SK-N-SH (cell line): ENCODE measurements at places on chromosomes 6 and 20.

DNA sequence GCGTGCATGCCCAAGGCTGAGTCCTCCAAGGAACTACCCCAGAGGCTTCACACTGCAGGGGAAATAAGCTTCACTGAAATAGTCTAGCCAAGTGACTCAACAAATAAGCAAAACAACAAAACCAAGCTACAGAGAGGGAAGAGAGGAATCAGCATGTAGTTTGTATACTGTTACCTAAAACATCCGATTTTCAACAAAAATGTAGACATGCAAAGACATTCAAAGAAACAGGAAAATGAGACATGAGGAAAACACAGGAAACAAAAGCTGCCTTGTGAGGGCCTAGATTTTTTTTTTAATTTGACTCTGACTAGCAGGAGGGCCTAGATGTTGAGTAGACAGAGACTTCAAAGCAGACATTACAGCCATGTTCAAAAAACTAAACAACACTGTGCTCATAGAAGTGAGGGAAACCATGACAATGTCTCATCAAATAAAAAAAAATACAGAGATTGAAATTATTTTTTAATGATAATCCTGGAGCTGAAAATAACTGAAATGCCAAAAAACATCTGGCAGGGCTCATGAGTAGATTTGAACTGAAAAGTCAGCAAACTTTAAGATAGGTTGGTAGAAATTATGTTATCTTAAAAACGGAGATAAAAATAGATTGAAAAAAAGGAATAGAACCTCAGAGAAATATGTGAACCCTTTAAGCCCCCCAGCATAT is 16.4 kb upstream of the KIF25 start:
- DNase-seq, result no peak

DNA sequence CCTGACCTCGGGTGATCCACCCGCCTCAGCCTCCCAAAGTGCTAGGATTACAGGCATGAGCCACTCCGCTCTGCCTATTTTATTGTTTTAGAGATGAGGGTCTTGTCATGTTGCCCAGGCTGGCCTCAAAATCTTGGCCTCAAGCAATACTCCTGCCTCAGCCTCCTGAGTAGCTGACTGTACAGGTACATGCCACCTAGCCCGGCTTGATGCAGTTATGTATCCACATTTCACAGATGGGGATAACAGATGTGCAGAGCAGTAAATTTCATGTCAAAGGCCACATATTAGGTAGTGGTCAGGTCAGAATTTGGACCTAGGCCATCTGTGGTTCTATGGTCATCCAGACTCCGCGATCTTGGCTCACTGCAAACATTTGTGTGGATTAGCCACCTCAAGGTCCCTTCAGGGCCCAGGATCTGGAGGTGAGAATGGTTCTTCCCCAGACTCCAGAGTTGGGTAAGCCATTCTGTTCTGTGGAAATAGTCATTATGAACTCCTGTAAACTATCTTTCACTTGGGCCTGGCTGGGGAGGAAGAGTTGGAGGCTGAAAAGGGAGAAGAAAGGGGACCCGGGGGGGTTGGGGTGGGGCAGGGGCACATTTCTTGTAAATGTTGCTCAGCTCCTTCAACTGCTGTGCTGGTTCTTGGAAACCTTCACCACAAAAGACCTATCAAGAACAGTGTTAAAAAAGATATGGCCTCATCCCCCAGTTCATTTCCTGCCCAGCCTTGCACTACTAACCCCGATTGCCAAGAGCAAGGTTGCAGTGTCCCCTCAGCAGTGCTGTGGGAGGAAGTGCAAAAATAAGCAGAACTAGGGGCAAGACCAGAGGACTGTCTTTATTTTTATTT is 13.0 kb downstream of the PIM1 start:
- DNase-seq, result no peak

- no peak for DNase-seq
Measured at GRCh38 chr6:120779441-120779840, 554.8 kb downstream of the TBC1D32 start.

DNA sequence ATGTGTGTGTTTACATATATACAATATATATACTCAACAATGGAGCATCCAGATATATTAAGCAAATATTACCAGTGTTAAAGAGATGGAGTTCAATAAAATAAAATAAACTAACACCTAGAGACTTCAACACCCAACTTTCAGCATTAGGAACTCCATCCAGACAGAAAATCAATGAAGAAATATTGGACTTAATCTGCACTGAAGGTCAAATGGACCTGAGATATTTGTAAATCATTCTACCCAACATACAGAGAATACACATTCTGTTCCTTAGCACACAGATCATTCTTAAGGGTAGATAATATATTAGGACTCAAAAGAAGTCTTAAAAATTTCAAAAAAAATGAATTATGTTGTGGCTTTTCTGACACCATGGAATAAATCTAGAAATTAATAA is 832.3 kb upstream of the ADGRB3 start:
- DNase-seq, result no peak

DNA sequence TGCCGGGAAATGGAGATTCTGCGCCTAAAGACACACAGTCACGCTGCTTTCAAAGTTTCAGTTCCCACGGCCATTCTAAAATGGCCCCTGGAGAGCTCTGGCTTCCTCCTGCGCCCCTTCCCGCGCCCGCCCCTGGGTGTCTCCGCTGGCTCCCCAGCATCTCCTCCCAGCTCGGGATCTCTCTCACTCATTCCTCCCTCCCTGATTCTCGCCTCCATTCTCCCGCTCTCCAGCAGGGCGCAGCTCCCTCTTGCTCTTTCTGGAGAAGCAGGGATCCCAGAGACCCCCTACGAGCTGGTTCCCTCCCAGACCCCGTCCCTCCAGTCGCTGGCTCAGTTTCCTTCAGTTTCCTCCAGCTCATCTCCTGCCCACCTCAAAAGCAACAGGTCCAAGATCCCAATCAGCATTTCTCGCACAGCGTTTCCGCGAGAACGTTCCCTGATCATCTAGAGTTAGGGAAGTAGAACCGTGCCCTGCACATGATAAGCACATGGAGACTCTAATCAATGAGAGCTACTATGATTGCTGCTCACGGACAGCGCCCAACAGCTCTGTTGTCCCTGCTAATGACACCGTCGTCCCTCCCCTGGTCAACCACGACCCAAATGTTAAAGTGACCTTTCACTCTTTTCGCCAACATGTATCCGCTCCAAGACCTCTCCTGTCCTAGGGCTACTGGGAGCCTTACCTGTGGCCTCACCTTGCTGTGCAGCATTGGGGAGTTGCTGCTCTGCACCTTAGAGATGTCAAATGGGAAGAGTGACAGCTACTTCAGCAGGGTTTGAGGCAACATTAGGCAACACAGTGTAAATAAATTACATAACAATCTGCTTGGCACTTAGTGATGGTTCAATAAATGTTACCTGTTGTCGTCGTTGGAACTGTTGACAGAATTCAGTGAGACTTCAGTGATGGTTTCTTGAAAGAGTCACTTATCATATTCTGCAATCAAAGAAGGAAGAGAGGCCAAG is 218.5 kb upstream of the QKI start:
- no peak for DNase-seq

DNA sequence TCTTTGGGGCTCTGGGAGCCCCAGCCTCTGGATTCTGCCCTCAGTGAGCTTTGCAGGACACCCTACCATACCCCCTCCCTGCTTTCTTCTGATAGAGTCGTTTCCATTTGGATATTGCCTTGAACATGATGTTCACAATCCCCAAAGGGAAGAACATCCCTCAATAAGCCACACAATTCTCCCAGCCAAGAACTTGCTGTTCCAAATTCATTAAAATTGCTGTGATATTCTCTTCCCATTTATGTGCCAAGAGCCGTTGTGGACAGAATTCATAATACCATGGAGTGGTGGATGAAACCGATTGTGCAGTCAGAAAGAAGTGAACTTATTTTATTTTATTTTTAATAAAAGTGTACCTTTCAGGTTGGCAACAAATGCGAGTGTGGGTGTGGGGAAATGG is 95.8 kb downstream of the DHX35 start:
- DNase-seq, result no peak

DNA sequence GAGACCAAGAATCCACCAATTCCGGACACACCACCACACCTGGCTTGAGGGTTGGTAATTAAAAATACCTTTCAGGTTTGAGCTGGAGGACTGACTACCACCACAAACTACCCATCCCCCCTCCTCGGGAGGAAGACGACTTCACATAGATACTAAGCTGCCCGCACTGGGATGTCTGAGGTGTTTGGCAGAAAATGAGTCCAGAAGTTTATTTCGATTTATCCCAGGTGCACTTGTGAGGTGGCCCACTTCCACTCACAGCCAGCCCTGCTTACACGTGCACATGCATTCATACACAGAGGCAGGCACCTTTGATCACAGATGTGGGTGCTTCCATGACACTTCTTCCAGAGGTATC is 187.1 kb downstream of the ID4 start:
- DNase-seq, result no peak

DNA sequence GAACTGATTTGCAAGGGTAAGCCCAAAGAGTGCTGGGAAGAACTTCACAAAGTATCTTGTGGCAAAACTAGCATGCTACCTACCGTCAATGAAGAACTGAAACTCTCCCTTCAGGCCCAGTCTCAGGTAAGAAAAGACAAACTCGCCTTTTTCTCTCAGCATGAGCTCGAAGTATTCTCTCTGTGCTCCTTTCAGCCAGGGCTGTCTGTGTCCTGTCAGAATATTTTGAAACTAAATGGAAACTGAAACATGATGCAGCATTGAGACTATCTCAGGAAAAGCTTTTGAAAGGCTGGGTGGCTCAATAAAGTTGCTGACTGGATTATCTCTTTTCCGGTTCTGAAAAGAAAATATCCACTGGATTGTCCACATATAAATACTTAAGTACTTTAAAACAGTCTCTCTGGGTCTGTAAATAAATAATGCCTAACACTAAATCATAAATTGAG is 696 bp downstream of the CALHM5 start:
- DNase-seq, result no peak

GRCh38 chr6:13863699-13864155 is 49.4 kb upstream of the MCUR1 start:
- DNase-seq, result no peak

DNA sequence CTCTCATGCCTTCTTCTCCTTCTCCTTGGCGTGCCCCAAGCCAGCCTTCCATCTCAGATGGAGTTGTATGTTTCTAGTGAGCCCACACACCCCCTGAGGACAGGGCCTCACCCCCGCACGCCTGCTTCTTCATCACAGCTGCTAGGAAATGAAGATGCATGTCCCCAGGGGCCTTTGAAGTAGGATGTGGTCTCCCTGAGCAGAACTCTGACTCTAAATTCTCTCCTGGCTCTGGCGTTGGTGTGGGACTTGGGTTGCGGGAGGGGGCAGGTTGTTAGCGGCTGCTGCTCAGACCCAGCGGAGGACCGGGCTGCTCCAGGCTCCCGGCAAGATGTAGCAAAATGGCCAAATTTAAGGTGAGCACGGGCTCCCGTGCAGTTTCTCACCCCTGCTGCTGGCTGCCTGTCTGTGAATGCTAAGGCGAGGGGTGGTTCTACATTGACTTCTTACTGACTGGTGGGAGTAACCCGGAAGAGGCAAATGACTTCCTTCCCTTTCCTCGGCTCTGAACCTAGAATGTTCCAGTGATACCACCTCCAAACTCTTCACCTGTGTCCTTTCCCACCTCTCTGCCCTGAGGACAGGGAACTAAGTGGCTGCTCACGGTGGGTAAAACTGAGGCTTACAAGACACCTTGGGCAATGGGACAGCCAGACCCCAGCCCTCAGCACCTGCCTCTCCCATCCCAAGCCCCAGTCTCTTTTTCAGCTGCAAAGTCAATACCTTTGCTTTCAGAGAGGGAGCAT is 8.8 kb downstream of the SYNJ2 start:
- no peak for DNase-seq

- DNase-seq, result no peak
Measured at GRCh38 chr20:33770005-33770404, 38.2 kb downstream of the ZNF341 start.

GRCh38 chr6:48553467-48554189 is 442.6 kb upstream of the PTCHD4 start:
- DNase-seq, result no peak
